Stimulated activated CD8-positive, alpha-beta memory T cell treated with anti-CD3 and anti-CD28 coated beads, Interleukin-12 subunit alpha, Interleukin-12 subunit beta, amount 100 ng/mL, for 4 hours (primary cell): ENCODE measurements at places on chromosomes 2 and 18.

GRCh38 chr2:173395567-173396351, 41.1 kb downstream of the CDCA7 start:
- no peak for DNase-seq

DNA sequence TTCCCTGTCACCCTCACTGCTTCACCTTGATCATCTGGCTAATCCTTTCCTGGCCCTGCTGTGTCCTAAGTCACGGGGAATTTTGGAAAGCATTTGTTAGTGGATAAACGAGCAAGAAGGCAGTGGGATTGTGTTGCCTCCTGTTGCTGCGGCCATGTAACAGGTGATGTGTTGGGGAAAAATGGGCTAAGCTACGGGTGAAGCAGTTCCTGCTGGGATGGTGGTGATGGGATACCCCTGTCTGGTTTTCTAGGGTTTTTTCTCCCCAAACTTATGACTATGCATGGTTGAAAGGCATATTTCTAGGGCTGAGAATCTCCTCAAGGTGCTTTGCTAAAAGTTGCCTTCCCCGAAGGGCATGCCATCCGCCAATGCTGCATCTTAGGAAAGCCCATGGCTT, 68.1 kb downstream of the WDSUB1 start:
- DNase-seq: no peak

- DNase-seq: no peak
Observed at GRCh38 chr2:215635788-215636139, 199.9 kb upstream of the FN1 start.

DNA sequence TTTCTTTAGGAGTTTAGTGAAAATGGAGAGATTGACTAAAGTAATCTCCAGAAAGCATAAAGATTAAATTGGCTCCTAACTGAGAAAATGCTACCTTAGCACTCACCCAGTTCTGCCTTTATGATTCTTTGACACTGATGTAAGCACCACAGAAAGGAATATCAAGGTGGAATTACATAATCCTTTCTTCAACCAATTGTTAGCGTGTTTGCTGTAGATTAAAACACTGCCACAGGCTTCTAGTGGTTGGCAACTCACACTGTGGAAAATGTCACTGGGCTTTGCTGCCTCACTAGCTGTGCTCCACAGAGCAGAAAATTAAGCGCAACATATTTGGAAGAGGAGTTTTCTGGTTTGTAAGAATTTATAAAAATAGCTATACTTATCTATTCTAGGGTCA, 104.1 kb downstream of the DLGAP1 start:
- DNase-seq: no peak

DNA sequence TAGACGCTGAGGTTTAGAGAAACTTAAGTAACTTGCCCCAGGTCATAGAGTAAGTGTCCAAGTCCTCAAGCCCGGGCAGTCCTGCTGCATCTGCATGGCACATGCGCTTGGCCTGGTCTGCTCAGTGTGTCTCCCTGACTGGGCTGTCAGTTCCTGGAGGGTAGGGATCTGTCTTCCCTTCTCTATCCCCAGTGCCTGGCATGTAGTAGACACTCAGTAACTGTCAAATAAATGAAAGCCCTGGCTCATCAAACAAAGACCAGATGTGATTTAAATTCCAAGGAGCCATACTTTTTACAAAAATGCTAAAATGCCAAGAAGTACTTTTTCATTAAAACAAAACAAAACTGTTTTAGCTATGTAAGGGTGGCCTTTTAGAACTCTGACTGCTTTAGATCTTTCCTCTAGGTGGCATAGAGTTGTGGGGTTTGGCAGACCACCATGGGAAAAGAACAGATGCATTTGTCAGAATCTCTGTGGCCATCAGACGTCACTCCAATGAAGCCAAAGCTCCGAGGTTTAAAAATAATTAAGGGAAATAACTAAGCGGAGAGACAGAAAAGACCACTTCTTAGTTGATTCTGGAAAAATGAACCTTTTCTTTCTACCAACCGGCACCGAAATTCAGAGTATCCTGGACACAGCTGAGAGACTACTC, 34.0 kb downstream of the EPAS1 start:
- no peak for DNase-seq

DNA sequence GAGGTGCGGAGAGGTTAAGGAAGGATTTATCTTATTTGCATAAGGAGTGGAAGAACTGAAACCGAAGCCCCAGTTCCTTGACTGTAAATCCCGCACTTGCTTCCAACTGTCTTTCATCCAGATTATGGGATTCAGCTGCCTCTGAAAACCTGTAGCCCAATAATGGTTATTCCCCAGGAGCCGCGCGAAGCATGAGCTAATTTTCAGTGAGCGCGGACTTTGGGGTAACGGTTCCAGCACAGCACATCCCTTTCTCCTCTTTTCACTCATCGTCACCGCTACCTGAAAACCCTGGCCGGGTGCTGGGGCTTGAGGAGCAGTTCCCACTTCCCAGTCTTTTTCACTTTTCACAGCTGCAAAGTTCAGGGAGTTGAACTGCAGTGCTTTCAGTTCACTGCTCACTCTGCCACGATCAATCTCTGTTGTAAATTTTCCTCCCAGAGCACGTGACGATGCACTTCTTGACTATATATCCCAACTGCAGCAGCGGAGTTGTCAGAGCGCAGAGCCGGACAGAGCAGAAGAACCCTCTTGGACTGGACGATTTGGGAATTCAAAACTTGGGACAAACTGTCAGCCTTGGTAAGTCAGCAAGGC, at the start of gene KCNE4:
KCNE4 (plus strand) TSS at position 498 of the 597 bp plus-strand sequence. CDS start 641 bp downstream, outside the sequence.
- no peak for DNase-seq

- no peak for DNase-seq
Observed at GRCh38 chr2:23412556-23413155, 27.7 kb downstream of the KLHL29 start.
